ENCODE measurements at places on chromosomes 13 and 19. TPM values are rescaled to one million over a fixed set of nuclear protein-coding genes. Genes with fewer than 3 reads are reported as not detected.

DNA sequence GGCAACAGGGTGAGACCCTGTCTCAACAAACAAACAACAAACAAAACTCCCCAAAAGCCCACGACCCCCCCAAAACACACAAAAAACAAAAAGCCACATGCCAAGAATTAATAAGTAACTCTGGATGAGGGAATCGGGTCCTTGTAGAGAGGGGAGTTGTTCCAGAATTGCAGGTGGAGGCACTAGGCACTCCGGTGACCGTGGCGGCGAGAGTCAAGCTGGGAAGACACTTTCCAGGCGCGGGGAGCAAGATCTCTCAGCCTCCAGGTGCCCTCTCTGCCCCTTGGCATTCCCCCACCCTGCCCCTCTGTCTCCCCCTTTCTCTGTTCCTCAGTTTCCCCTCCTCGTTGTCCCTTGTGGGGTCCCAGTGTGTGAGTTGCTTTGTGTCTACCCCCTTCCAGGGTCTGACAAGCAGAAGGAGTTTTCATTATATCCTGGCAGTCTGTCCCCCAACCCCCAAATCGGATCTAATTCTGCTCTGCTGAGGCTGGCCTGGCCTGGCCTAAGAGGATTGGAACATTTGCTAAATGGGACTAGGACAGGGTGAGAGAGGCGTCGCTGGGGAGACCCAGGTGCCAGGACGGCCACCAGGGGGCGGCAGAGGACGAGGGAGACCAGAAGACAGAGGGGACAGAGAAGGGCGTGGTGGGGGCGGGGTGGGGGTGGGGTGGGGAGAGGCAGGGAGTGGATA, 8.3 kb upstream of the CRX start:
- DNase-seq: peak; percentile 69

- DNase-seq: no peak
These were observed 148.9 kb downstream of the GPC6 start for GRCh38 chr13:93375491-93375890.

- no peak for DNase-seq
These were observed 1.8 kb downstream of the LIN37 start for GRCh38 chr19:35750167-35750566.

DNA sequence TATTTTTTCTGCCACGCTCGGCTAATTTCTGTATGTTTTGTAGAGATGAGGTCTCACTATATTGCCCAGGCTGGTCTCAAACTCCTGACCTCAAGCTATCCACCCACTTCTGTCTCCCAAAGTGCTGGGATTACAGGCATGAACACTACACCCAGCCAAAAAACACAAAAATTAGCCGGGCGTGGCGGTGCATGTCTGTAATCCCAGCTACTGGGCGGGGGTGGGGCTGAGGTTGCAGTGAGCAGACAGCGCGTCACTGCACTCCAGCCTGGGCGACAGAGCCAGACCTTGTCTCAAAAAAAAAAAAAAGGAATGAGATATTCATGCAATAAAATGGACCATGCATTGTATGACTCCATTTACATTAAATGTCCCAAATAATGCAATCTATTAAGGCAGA, 32.2 kb downstream of the VASP start:
- no peak for DNase-seq

DNA sequence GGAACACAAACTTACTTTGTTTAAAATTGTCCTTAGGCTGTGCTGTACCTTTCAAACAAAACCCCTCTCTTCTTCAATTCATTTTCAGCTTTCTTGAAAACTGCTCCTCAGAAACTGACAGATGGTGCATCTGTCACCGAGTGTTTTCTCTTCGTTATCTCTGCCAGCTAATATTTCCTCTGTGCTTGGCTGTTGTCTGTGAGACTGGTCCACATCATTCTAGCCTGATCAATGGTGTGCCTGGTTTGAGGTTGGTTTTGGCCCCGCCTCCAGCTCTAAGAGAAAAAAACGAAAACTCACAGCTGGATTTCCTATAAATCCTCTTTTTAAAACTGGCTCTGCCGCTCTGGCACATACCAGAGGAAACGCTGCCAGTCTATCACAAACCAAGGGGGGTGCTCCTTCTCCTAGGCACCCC, 79.7 kb downstream of the STARD13 start:
- DNase-seq: peak; percentile 67

ANKLE1 gene
- total RNA-seq: 0.68 TPM

Data from dermis blood vessel endothelial cell (primary cell).